ENCODE measurements at places on chromosomes 13 and 19.

DNA sequence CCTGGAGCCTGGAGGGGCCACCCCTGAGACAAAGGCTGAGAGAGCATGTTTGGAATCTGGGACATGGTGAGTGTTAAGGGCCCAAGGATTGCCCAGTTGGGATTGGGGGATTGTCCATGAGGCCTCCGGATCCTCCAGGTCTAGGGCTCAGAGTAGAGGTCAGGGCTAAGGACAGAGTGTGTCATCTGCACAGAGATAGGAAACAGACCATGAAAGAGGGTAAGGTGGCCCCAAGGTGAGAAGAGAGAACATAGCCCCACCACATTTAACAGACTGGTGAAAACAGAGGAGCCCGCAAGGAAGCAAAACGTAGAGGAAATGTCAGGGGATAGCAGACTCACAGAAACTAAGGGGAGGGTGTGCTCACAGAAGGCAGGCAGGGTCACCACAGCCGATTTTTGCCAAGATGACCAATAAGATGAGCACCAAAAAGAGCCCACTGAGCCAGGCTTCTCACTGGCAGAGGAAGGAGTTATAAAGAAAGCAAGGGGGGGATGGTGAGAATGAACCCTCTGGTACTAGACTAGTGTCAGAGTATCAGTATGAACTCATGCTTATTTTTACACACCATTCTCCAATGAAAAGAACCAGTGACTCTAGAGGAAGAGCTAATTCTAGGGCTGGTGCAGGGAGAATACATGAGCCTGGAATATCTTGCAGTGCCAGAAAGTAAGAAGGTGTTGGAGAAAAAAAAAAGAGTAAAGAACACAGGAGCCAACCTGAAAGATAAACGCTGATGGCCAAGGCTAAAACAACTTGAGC is 17.5 kb downstream of the DYRK1B start:
- no peak for DNase-seq

DNA sequence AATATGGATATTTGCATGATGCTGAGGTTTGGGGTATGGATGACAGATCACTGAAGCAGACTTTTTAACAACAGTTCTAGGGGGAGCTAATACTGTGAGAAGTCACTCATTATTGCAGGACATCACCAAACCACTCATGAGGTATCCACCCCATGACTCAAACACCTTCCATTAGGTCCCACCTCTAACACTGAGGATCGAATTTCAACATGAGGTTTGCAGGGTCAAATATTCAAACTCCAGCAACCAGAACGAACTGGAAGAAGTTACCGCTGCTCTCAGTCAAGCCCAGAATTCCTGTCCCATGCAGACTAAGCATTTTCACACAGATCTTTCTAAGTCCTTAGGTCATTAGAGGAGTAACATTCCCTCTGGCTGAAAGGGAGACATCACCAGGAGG is 758.9 kb downstream of the UQCRFS1 start:
- no peak for DNase-seq

DNA sequence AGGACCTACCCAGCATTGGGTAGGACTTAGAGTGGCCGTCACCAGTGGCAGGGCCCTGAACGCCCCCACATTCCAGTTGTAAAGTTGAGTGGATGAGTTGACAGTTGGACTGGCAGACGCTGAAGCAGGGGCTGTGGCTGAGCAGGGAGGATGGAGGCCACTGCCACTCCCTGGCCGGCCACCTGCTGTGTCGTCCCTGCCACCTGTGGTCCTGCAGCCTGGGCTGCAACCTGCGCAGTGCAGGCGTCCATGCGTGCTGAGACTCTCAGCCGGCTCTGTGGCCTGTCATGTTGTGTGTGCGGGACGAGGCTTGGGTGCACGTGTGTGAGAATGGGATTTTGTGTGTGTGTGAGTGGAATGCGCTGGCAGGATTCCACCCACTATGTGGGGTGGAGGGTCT is 80.8 kb downstream of the SCGB2B2 start:
- DNase-seq, result no peak

GRCh38 chr13:35345992-35346391 is 130.5 kb downstream of the MAB21L1 start:
- DNase-seq, result no peak

GRCh38 chr19:48330012-48330681 is 4.8 kb downstream of the EMP3 start:
- DNase-seq, result peak; percentile 92

DNA sequence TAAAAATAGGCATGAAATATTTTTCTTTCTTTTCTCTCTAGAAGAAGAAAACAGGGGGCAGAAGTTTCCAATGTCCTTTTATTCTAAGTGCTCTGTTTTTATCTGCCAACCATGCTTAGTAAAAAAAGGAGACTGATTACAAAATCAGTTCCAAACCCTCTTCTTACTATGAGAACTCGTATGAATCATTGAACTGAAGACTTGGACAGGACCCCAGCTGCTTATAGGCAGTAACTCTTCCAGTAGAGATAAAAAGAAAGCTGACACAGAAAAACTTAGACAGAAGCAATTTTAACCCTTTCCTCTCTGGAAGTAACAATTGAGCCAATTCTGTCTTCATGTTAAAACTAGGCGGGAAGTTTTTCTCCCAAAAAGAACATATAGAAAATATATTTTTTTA is 24.5 kb upstream of the FREM2 start:
- no peak for DNase-seq

- DNase-seq, result no peak
Measured at GRCh38 chr13:44668688-44669087, 92.6 kb upstream of the TSC22D1 start.

DNA sequence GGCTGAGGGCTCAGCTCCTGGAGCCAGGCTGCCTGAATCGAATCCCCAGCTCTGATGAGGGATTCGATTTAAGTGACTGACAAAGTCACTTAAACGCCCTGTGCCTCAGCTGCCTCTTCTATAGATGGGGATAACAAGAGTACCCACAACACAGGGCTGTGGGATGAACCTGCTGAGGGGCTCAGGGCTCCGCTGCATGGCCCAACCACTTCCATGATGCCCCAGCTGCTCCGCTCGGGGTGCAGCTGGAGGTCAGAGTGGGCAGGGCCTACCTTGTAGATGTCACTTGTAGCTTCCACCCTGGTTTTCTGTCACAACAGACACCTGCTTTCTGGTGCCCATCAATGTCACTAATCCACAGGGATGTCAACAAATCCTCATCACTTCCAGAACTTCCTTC is 39.2 kb downstream of the STK24 start:
- DNase-seq, result no peak

DNA sequence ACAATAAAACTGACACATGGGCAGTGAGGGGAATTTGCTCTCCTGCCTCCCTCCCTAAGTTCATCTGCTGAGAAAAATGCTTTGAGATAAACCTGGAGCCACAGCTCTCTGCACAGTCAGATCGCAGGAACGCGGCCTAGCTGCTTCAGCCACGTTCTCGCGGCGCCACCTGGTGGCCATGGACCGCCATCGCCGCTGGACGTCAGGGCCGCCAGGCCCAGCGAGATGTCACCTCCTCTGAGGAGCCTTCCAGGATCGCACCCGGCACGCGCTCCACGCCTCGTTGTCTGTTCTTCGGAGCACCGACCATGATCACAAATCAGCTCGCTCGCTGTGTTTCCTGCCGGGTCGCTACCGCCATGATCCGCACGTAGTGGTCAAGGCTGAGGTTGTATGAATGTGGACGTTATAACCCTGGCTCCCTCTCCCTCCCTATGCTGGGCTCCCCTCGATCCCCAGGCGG is 20.6 kb upstream of the USP29 start:
- peak; percentile 43 for DNase-seq

- no peak for DNase-seq
Measured at GRCh38 chr19:38549942-38550341, 67.8 kb downstream of the MAP4K1 start.

DNA sequence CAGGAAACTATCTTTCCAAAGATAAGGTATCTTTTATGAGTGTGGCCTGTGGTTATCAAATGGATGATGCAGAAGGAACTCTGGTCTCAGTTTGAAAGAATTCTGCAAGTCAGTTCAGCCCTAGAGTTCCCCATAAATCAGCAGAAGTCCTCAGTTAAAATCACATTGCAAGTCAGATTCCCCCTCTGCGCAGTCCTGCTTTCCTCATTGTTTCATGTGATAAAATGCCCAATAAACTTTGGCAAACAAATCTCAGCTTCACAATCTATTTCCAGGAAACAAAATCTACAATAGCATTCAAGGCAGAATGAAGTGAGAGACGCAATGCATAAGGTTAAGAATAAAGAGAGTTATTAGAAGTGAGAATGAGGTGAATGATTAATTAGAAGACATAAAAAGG is 216.3 kb upstream of the KLHL1 start:
- DNase-seq, result no peak

GRCh38 chr19:2586196-2586595 is 110.3 kb downstream of the GADD45B start:
- no peak for DNase-seq

- DNase-seq, result no peak
Measured at GRCh38 chr13:46817838-46818476, 21.0 kb upstream of the ESD start.

DNA sequence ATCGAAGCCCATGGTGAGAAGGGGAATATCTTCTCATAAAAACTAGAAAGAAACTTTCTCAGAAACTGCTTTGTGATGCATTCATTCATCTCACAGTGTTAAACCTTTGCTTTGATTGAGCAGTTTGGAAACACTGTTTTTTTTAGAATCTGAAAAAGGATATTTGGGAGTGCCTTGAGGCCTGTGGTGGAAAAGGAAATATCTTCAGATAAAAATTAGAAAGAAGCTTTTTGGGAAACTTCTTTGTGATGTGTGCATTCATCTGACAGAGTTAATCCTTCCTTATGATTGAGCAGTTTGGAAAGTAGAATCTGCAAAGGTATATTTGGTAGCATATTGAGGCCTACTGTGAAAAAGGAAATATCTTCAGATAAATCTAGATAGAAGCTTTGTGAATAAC is 1594.9 kb downstream of the UQCRFS1 start:
- no peak for DNase-seq

DNA sequence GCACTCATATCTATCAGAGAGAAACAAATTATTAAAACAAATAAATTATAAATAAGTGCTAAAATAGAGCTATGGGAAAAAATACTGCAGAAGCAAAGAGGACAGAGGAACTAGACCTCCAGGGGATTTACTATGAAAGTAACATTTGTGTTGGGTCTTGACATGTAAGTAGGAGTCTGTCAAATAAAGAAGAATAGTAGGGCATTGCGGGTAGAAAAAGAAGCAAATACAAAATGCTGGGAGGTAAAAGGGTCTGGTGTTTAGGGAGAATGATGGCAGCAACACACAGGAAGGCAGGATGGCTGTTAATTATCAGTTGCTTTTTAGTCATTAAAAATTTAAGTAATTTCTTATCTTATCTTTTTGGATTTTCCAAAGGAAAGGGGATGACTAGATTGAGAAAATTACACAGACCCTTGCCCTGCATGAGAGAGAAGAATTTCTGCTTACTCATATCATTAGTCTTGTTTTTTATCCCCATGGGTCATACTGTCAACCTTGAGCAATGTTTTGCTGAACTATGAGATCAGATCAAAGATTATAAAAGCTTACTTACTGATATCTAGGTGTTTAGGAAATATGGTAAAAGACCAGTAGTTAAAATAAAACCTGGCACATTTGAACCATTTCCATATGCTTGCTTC is 472.7 kb downstream of the DIAPH3 start:
- no peak for DNase-seq

DNA sequence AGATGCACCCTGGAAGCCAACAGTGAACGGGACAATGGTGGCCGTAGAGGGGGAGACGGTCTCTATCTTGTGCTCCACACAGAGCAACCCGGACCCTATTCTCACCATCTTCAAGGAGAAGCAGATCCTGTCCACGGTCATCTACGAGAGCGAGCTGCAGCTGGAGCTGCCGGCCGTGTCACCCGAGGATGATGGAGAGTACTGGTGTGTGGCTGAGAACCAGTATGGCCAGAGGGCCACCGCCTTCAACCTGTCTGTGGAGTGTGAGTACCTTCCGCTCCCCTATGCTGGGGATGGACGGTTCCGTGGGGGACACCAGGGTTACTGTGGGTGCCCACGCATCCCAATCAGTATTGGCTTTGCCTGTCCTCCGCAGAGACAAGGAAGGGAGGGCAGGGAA is 10.5 kb downstream of the MAG start:
- DNase-seq, result no peak

DNA sequence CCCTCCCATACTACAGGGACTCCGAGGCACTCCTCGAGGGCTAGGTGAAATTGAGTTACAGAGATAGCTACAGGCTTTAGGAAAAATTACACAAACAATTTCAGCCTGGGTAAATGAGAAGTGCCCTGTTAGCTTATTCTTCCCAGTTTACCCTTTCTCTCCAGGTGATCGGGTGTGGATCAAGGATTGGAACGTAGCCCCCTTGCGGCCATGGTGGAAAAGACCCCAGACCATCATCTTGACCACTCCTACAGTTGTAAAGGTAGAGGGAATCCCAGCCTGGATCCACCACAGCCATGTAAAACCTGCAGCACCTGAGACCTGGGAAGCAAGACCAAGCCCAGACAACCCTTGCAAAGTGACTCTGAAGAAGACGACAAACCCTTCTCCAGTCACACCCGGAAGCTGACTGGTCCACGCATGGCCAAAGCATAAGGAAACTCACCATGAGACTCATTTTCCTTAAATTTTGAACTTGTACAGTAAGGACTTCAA is 600.6 kb downstream of the UQCRFS1 start:
- no peak for DNase-seq

- DNase-seq, result no peak
Measured at GRCh38 chr19:18795540-18795939, 4.4 kb upstream of the COMP start.

DNA sequence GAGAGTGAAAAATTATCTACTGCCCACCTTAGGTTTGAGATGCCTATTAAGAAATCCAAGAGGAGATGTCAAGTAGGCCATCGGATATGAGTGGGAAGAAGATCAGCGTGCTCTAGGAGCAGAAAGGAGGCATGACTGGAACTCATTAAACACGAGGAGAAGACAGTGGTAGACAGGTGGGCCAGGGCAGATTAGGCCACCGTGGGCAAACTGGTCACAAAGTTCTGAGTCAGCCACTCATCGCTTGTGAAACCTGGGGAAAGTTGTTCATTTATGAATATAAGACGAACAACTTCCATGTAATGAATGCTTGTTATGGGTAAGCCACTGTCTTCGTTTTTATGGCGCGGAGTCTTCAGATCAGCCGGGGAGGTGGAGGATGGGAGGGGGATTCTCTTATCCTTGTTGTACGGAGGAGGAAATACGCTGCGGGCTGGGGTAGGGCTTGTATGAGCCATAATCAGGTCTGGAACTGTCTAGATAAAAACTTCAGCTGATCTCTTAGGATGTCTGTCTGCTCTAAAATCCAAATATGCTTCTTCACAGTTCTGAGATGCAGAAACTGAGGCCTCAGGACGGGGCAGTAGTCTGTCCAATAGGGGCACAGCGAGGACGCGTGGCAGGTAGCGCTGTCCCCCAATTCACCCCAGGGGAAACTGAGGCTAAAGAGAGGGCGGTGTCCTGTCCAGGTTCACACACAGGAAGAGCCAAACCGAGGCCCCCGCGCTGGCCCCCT is 1.1 kb upstream of the ZNF444 start:
- no peak for DNase-seq

GRCh38 chr19:1250437-1251260 is 2.3 kb downstream of the MIDN start:
- DNase-seq, result peak; percentile 61
